Skin of body (tissue), 3 donors: ENCODE measurements at places on chromosomes 4 and X. TPM values are rescaled to one million over a fixed set of nuclear protein-coding genes. Genes with fewer than 3 reads are reported as not detected.

Gene ASMT
- total RNA-seq, result 0.20 TPM

Gene AMOT
- 18.7 TPM for total RNA-seq

Gene DCAF12L2
- 4.7 TPM for total RNA-seq

Gene F9
- 0.20 TPM for total RNA-seq

Gene PAK3
- total RNA-seq, result 6.7 TPM

Gene SMR3B
- not detected for total RNA-seq

Gene CFAP99
- total RNA-seq, result not detected

Gene HTR2C
- total RNA-seq, result not detected

Gene LEF1
- 38.1 TPM for total RNA-seq

Gene LIMCH1
- 40.5 TPM for total RNA-seq

Gene S100G
- total RNA-seq, result not detected

Gene MAGEC3
- not detected for total RNA-seq

Gene RASGEF1B
- 61.7 TPM for total RNA-seq

Gene ASB9
- total RNA-seq, result 1.7 TPM

Gene TMPRSS11B
- not detected for total RNA-seq

Gene CORIN
- 11.8 TPM for total RNA-seq

DNA sequence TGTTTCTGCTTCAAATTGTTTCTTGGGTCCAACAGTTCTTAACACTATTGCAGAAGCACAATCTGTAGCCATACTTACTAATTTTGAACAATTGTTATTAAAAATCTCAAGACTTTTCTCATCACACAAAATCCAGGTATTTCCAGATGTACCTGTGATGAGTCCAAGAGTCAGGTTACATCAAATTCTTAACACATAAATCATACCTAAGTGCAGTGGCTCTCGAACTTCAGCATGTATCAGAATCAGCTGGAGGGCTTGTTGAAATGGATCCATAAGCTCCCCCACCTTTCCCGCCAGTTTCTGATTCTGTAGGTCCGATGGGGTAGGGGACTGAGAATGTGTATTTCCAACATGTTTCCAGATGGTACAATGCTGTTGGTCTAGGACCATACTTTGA lies 10.6 kb downstream of the FAM120C start:
- DNase-seq, result no peak

DNA sequence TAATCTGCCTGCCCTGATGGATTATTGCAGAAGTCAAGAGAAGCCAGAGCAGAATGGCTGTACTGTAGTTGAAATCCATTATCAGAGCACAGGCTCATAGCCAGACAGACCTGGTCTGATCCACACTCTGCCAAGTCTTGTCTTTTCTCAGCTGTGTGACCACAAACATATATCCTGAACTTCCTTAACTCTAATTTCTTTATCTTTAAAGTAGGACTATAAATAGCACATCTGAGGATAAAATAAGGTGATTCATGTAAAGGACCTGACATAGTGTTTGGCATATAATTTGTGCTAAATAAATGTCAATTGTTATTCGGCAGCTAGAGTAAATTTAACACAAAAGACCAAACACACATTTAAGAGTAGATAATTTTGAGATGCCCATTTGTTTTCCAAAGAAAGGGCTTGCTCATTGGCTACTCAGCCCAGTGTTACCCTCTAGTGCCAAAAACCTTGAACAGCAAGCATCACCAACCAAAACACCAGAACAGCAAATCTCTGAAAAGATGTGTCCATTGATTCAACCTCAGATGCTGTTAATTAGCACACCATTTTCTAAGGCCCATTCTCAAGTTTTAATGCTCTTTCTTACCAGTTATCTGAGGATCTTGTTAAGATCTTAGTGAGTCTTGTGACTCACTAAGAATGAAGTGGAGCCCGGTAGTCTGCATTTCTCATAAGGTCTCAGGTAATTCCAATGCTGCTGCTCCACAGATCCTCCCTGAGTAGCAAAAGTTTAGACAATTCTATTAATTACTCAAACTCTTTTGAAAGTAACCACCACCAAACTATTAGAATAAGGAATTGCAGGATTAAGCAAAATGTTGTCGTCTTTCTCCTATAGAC lies 108.8 kb downstream of the HHIP start:
- no peak for DNase-seq

- no peak for DNase-seq
Measured at GRCh38 chr4:150680651-150681050, 98.7 kb downstream of the MAB21L2 start.

GRCh38 chr4:81839347-81840042 lies 367.8 kb upstream of the RASGEF1B start:
- DNase-seq, result no peak

DNA sequence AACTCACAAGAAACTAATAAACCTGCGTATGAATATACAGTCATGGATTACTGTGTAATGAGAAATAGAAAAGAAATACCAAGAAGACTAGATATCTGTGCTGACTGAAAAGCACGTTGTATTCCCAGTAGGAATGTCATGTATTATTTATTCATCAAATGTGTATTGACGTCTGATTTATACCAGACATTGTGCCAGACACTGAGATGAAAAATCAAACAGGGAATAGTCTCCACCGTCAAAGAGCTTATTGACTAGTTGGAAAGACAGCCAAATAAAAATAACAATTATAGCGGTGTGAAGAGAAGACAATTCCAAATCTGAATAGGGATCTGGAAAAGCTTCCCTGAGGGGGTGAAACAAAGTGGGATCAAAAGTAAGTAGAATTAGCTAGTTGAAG lies 687.6 kb downstream of the C4orf33 start:
- DNase-seq, result no peak

DNA sequence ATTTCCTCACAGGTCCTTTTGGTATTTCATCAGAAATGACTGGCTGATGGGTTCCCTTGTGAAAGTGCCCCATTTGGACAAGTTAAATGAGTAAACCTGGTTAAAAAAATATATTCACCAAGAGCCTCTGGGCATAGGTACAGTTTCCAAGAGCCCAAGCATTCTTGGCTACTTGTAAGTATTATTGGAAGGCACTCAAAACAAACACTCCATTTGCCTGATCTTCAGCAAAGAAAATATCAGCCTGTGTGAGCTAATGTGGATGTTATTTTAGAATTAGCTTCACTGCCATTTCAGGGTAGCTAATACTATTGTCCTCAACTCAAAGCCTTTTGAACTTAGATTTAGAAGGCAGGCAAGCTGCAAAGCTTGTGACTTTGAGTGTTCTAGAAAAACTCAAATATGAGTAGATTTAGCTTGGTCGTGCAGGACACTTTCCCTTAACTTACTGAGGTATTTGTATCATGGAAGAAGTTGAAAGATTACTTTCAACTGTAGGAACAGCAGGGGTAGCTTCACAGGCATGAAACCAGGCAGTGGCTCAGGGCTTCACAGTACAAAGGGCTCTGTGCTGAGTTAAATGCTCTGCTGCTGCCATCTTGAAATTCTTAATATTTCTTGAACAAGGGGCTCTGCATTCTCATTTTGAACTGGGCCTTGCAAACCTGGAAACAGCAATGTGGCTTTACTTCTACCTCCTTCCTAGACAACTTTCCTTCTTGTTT lies 177.2 kb downstream of the AMELX start:
- DNase-seq, result no peak

- DNase-seq, result no peak
Measured at GRCh38 chr4:16642897-16643296, 255.5 kb downstream of the LDB2 start.

GRCh38 chr4:161256716-161257115 lies 907.1 kb downstream of the FSTL5 start:
- no peak for DNase-seq

DNA sequence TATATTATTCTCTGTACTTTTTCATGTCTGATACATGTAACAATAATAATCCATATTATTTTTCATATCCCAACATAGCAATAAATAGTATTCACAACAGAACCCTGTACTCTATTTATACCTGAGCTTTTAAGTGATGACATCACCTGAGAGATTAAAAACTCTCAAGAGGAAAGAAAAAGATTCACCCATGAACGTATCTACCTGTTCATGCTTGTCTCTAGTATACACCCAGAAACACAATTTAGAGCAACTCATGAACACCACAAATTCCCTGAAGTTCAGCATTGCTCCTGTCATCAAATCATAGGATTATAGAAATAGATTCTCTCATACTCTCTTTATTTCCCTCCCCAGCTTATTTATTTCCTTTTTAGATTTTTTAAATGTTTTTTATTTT lies 185.9 kb downstream of the GABRB1 start:
- DNase-seq, result no peak

DNA sequence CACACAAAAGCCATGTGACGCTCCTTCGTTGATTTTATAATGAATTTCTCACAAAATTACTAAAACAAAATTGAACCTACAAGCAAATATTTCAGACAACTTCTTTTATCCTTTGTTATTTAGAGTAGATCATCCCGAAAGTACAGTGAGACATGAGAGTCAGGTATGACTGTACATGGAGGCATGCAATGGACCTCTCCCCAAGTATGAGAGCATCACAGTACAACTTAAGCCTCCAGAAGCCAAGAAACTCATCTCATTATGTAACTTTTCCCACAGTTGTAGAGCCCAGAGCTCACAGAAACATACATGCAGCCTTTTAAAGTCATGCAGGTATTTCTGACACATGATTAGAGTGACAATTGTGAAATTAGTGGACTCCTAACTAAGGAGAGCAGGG lies 167.7 kb downstream of the PAPSS1 start:
- no peak for DNase-seq

- DNase-seq, result no peak
Measured at GRCh38 chr4:119394826-119395225, 72.9 kb upstream of the FABP2 start.

DNA sequence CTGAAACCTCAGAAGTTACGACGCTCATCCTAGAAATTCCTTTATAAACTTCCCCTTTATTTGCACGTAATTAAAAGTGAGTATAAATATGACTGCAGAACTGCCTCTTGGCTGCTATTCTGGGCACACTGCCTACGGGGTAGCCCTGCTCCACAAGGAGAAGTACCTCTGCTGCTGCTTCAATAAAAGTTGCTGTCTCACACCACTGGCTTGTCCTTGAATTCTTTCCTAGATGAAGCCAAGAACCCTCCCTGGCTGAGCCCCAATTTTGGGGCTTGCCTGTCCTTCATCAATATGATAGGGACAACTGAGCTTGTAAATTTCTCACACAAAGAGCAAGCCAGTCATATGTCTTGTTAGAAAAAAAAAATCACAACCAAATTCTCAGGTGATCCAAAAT lies 115.8 kb downstream of the VEGFC start:
- DNase-seq, result no peak

- no peak for DNase-seq
Measured at GRCh38 chr4:26356081-26356501, 35.3 kb downstream of the RBPJ start.

DNA sequence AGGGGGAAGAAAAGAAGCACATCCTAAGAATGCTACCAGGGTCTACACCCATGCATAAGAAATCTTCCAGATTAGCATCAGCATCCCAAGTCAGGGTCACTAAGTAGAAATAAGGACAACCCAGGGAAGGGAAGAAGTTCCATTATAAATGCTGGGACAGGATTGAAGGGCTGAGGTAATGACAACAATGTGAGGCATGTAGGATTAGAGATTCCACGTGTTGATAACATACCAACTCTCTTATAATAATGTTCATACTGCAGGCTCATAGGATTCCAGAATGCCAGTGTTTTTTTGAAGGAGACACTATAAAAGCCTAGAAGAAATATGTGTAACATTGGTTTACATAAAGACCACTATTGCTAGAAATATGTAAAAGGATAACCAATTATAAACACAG lies 201.2 kb downstream of the MID1IP1 start:
- DNase-seq, result no peak

DNA sequence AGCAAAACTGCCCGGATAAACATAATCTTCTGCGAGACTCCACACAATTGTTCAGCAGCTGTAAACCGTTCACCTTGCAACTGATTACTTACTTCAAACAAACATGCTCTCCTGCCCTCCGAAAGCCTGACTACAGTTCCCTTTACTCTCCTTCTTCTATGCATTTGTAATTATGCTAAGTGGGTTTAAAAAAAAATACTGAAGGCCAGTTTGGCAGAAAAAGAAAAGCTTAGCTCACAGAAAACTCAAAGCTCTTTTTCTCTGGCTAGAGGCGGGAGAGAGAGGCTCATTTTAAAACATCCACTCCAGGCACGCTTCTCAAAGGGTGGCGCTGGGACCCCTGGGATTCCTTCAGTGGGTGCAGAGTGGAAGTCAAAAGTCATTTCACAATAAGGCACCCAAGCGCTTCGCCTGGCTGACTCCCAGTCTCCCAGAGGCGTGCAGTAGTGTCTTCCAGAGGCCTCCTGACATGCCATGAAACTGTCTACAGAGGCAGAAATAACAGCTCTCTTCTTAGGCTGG lies 1.9 kb downstream of the DHRSX start:
- DNase-seq, result no peak

DNA sequence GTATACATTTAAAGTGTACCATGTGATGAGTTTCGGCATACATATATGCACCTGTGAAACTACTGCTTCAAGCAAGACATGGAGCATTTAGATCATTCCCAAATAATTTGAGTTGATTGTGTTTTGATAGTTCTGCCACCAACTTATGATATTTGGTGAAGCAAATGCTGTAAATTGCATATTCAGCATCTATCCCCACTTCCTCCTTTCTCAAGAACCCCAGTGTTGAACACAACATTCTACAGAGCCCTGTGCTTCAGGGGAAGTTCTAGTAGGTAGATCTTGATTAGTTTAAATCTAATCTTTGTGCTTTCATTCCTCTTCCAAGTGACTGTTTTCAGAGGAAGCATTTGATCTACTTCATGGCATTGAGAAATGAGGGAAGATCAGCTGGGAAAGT lies 5.4 kb upstream of the SHROOM3 start:
- no peak for DNase-seq

GRCh38 chr4:153997516-153997915 lies 208.6 kb upstream of the SFRP2 start:
- no peak for DNase-seq

- no peak for DNase-seq
Measured at GRCh38 chr4:105831189-105831588, 64.1 kb upstream of the NPNT start.

DNA sequence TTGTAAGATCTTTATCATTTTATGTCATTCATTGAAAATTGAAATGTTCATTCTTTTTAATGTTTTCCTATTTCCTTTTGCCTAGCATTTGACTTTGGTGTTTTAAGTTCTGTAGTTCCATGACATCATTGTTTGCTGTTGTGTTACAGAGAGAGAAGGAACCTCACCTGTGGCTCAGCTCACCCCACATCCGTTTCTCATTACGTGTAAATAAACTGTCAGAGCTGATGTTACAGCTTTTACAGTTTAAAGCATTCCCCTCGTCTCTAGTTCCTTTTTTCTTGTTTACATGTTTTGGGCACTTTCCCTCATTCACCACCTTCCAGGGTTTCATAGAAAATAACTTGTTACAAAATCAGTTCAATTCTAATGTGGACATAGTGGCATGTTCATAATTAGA lies 137.2 kb downstream of the FNIP2 start:
- no peak for DNase-seq
